COLO829 (cell line): ENCODE measurements at places on chromosomes 3 and 15.

DNA sequence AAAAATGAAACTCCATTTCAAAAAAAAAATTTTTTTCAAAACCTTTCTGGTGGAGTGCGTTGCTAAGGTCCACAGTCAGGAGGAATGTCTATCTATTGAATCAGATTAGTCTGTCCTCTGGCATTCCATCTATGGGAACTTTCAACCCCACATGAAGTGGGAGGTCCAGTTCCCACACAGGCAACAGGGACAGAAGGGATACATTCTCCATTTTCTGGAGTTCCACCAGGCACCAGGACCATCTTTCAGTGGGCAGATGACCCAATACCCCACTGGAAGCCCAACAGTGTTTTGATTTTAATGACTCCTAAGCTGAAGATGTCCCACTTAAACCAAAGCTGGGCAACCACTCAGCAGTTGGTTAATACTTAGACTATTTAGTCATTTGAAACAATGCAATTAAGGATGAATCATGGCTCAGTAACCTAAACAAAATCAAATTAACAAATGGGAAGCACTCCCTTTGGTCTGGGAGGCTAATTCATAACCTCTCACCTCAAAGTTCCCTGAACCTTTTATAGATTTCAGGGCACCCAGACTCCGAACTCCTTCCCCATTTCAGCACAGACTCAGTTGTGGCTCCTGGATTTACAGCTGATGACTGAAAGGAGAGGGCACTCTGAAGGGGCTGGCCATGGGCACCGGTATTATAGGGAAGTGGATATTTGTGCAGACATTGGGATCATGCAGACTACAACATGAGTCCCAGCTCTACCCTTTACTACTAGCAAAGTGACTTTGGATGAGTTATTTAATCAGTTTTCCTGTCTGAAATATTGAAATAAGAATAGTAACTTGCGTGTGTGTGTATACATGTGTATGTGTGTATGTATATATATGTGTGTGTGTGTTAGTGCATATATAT is 264.3 kb upstream of the LRTM1 start:
- DNase-seq, result no peak

DNA sequence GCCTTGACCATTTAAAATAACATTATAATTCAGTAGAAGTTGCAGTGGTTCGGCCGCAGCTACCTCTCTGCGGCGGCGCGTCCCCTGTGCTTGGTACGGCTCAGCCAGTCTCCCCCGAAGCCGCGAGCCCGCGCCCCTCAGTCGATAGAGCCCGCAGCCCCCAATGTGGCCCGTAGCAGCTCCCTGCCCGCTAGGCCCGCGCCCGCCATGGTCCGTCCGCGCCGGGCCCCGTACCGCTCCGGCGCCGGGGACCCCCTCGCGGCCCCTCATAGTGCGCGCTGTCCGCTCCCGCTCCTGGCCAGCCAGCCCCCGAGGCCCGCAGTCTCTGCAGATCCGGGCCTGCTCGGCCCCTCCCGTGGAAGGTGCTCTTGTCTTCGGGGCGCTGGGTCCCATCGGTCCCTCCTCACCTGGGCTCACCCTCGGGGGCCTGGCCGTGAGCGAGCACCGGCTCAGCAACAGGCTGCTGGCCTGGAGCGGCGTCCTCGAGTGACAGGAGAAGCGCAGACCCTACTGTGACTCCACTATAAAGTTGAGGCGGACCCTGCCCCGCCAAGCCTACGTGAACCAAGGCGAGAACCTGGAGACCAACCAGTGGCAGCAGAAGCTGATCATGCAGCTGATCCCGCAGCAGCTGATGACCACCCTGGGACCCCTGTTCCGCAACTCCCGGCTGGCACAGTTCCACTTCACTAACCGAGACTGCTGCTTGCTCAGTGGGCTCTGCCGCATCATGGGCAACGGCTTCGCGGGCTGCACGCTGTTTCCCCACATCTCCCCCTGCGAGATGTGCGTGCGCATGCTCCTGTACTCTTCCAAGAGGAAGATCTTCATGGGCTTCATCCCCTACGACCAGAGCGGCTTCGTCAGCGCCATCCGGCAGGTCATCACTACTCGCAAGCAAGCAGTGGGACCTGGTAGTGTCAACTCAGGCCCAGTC is 21.8 kb upstream of the GPR156 start:
- no peak for DNase-seq

GRCh38 chr3:197305854-197306253 is 7.4 kb upstream of the DLG1 start:
- DNase-seq, result no peak

DNA sequence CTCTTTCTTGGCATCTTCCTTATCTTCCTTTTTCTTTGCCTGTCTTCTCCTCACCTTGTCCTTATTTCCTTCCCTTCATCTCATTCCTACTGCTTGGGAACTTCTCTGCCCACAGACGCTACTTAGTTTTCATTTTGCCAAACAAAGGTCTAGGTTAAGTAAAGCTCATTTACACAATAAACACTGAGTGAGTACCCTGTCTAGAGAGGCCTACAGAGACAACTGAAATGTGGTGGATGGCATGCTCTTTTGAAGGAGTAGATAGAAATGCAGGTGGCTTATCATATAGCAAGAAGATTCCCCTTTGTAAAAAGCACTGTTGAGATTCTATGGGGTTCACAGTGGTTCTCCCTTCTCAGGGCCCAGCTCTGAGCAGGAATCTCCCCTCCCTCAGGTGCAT is 319.0 kb downstream of the CNTN3 start:
- DNase-seq, result no peak

DNA sequence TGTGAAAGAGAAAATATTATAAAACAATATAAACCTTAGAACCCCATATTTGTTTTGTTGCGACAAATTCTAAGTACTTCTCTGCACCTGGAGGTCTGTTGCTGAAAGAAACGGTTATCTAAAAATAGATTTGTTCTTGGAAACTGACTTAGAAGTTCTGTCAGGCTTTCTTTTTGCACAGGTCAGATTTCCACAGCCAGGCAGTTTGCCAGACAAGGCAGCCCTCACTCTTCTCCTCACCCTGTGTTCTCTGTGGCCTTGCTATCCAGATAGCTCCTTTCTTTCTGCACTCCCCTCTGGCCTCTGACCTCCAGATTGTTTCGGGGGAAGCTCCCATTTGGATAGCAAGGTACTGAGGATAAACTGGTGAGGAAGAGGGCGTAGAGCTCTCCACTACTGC is 413.3 kb upstream of the ONECUT1 start:
- no peak for DNase-seq

- DNase-seq, result peak; percentile 47
These were observed 94.5 kb upstream of the ADAMTSL3 start for GRCh38 chr15:83559310-83559966.

DNA sequence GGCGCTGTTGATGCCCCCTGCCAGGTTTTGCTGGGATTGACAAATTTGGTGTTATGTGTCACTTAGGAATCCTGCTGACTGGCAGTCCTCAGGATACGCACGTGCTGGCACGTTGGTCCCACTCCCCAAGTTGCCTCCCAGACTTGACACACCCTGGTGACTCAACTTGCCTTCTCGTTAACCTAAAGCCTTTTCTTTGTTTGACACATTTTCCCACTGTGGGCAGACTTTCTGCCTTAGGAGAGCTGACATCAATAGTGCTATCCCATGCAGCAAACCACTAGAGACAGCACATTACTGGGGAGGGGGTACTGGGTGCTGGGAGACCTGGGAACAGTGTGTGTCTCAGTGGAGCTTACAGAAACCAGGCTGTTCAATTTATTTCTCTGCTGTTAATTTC is 104.3 kb downstream of the OXNAD1 start:
- DNase-seq, result no peak

GRCh38 chr3:113174801-113175485 is 36.4 kb upstream of the BOC start:
- no peak for DNase-seq
